Epithelial cell of proximal tubule (primary cell): ENCODE measurements at places on chromosomes 16 and 17. TPM values are rescaled to one million over a fixed set of nuclear protein-coding genes. Genes with fewer than 3 reads are reported as not detected.

Gene MPV17L
- total RNA-seq: 2.2 and 5.9 TPM in 2 replicates

Gene WNK4
- total RNA-seq: 2.3 and 11.3 TPM in 2 replicates

Gene CAPNS2
- total RNA-seq: not detected in 2 replicates

Gene PPM1E
- total RNA-seq: 0.43 and 1.7 TPM in 2 replicates

Gene GLIS2
- 2.2 and 4.6 TPM in 2 replicates for total RNA-seq

Gene WSCD1
- total RNA-seq: 37.4 and 55.6 TPM in 2 replicates

Gene ITGAD
- not detected in 2 replicates for total RNA-seq

Gene RUNDC3A
- total RNA-seq: 0.07 and 2.2 TPM in 2 replicates

Gene CCL8
- not detected in 2 replicates for total RNA-seq

Gene GRIN2C
- not detected in 2 replicates for total RNA-seq

Gene OSGIN1
- total RNA-seq: 3.7 and 6.1 TPM in 2 replicates

Gene SIRT7
- 28.5 and 38.1 TPM in 2 replicates for total RNA-seq

Gene LLGL2
- total RNA-seq: 37.0 and 64.7 TPM in 2 replicates

Gene RASL10B
- 0.92 and 1.6 TPM in 2 replicates for total RNA-seq

Gene ABCC12
- not detected in 2 replicates for total RNA-seq

Gene MRPL12
- total RNA-seq: 127 and 218 TPM in 2 replicates

Gene KRT39
- total RNA-seq: not detected in 2 replicates
